ENCODE measurements at places on chromosomes 4 and X.

DNA sequence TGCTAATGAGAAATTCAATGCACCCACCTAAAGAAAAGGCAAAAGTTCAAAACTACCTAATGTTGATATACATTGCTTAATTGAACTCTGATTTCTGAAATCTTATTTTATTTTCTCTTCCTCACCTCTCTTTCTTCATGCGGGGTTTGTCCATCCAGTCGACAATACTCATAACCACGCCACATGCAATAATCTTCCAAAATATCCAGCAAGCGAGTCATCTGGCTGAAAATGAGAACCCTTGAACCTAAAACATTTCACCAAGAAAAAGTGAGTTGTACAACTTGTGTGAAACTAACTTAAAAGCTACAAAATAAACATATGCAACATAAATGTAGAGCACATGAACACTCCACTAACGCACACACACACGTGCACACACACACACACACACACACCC lies 26.7 kb downstream of the SMARCA1 start:
- no peak for DNase-seq

DNA sequence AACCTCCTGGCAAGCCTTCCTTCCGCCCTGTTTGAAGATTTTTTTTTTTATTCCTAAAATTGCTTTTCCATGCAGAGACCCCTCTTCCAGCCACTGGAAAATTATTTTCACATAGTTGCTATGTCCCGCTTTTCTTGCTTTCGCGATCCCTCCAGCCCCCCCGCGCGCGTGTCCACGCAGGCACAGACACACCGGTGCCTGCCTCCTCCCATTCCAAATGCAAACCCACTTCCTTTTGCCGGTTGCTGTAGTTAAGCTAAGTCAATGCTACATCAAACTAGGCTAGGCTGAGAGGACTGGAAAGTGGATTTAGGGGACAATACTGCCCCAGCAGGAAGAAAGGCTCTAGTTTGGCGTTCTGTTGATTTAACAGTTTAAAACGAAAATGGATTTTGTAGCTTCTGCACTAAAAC lies 111.0 kb downstream of the DHX15 start:
- DNase-seq: peak; percentile 16

DNA sequence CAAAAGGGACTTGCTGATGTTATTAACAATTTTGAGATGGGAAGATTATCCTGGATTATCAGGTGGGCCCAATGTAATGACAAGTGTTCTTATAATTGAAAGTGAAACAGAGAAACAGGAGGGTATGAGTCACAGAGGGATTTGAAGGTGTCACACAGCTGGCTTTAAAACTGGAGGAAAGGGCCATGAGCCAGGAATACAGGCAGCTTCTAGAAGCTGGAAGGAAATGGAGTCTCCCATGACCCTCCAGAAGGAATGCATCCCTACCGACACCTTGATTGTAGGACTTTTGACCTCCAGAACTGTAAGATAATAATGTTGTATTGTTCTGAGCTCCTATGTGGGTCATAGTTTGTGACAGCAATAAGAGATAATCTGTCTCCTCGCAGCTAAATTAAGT lies 98.0 kb upstream of the STIM2 start:
- DNase-seq: no peak

DNA sequence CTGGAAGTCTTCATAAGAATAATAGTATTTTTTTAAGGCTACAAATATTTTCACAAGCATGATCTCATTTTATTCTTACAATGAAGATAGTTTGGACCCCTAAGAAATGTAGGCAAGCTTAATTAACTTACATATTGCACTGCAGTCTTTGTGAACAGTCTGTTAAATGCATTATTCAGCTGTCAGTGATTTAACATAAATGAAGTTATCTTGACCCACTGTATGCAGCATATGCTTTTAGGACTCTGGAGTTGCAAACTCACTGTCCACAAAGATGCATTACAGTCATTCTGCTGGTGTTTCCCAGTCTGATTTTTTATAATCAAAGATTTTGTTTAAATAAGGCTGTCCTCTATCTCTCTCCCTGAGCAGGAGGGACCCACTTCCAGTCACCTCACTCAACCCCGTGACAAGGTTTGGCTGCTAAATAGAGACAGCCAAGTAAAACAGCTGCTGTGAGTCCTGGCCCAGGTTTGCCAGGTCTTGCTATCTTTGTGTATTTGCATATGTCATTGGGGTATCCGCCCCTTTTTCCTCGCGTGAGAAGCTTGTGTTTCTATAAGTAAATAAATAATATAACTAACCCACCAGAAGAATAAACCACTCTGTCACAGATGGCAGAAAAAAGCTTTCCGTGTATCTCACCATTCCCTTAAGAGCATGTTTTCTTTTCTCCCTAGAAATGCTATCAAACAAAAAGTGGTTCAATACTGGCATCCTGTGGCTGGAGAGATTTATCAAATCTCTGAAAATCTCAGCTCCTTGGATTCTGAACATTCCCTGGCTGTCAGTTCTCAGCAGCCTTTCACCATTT lies 67.0 kb downstream of the SLC7A11 start:
- peak; percentile 30 for DNase-seq

GRCh38 chr4:23539969-23540569 lies 349.8 kb downstream of the PPARGC1A start:
- DNase-seq: no peak

- DNase-seq: no peak
These were observed 53.8 kb downstream of the ZFYVE28 start for GRCh38 chr4:2364654-2365053.

DNA sequence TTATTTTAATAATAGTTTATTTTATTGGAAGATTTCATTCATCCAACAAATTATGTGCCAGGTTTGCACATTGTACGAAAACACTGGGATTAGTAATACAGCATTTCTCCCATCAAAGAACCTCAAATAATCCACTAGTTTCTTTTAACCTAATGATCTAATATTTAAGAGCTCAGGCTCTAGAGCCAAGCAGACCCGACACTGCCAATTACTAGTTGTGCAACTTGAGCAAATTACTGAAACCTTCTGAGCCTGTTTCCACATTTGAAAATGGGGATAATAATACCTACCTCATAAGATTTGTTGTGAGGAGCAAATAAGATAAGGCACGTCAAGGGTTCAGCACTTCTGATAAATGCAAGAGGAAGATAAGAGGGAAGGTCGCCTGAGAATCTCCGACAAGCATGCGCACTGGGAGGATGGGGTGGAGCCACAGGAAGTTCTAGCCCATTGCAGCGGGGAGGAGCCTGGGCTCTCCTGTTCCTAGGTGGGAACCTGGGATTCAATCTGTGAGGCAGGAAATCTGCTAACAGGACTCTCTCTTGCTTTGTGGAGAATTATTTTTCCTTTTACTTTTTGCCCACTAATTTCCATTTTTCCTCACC lies 141.5 kb upstream of the SMAD1 start:
- DNase-seq: no peak
